GM04503 (cell line): ENCODE measurements at places on chromosomes 3 and 15.

DNA sequence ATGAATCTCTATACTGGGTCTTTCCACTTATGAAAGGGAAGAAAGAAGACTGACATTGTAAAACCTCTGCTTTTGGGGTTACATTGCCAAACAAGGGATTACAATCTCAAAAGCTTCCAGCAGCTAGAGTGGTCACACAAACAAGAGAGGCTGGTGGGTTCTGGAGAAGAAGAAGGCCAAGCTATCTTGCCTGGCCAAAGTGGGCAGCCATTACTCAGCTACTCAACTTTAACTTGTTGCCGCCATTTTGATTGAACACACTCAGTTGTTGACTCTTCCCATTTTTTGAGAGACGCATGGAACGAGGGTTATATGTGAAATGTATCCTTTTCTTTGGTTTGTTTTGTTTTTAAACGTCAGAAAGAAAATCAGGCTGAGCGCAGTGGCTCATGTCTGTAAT lies 50.9 kb downstream of the BHLHE40 start:
- no peak for DNase-seq

DNA sequence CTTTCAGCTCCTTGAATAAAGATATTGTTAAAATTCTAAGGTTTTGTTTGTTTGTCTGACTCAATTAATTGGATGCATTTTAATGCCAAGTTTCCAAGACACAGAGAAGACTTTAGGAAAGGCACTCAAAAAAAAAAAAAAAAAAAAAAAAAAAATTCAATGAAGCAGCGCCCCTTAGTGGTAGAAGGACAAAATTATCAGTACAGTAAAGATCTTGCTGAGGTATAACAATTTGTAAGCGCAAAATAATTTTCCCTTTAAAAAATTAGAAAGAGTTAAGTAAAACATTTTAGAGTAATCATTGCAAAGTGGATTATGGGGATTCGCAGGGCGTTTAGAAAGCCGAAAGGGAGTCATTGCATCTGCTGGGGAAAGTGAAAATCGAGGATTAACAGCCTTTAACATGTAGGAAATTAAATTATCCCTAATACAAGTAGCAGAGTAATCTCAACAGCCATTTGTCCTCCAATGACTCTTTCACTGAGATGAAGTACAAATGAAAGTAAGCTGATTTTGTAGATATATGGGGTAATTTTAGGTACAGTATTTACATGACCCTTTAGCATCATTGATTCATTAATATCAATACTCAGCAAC lies 5.8 kb upstream of the DIS3L start:
- no peak for DNase-seq

GRCh38 chr15:52784799-52785671 lies 5.1 kb downstream of the ONECUT1 start:
- no peak for DNase-seq

GRCh38 chr15:91953432-91953831 lies 99.9 kb downstream of the SLCO3A1 start:
- DNase-seq, result no peak

DNA sequence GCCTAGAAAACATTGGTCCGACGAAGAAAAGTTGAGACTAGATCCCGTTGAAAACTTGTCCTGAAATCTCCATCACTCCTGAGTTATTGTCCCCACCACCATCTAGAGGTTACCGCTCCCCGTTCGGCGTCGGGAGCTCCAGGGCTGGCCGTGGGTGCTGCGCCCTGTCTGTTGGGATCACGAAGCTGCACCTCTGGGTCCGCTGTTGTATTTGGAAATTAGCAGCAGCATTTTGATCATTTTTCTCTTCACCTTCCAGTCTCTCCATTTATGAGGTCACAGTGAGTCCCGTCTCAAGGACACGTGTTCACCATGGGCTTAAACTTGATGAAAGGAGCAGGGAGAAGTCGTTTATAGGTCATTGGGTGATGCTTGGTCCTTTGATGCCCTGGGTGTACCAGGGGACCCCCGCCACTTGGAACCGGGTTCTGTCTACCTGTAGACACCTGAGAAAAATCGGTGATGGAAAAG lies 565 bp downstream of the MANF start:
- no peak for DNase-seq

DNA sequence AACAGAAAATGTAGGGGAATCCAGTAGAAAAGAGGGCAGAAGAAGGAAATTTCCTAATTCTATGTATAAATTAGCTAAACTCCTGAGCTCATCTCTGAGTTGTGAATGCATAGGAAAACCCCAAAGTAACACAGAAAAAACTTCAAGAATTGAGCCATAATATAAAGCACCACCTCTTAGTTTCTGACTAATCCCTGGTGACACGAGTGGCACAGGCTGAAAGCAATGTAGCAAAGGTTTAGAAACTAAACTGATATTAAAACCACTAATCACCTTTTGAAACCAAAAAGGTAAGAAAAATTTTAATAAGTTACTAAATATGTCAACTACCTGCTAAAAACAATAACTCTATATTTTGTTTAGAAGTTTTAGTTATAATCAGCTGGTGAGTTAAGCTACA lies 255.6 kb upstream of the NECTIN3 start:
- DNase-seq, result no peak

DNA sequence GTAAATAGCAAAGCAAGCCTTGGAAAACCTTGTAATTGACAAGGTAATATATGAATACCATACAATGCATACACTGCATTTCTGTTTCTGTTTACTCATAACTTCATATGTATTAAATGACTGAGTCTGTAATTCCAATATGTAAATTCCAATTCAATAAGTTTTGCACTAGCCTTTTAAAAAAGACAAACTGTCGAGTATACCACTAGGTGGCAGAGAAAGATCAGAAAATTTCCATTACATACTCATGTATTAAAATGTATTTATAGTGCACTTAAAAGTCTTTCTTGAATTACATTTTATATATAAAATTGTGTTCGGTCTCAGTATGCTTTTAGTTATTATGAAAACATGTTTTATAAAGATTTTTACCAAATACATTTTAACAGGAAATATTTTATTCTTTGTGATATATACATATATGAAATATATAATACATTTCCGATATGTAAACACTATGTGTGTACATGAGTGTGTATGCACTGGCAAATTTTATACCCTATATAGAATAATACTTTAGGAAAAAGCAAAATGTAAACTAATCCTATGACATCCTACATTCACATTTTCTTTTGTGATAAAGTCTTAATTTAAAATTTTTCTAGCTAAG lies 216.8 kb downstream of the VGLL3 start:
- no peak for DNase-seq

DNA sequence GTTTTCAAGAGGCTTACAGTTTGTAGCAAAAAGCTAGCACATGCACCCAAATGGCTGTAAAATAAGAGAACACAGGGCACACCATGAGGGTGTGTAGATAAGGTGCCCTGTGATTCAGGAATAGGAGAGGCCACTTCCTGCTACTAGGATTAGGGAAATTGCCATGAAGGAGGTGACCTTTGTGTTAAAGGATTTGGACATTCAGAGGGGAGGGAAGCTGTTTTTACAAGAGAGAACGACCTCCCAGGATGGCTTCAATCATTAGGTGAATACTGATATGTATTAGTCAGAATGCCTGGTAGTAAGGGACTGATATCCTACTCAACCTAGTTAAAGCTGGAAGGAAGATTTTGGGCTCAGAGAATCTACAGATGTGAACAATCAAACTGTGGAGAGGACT lies 35.7 kb upstream of the ABHD17C start:
- DNase-seq, result no peak

GRCh38 chr15:75091814-75092213 lies 68.4 kb downstream of the PPCDC start:
- no peak for DNase-seq

DNA sequence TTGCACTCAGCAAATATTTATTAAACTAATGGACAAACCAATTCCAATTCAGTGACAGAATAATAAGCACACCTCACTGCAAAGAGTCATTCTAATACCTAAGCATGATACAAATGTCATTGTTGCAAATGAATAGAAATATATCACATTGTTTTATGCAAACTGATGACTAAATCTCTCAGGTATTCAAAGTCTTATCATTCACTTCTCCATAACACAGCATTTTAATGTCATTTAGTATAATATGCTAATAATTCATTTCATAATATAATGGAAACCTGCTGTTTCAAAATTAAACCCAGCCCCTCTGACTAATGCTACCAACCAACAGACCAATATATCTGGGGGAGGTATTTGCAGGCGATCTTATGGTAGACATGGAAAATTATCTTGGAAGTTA lies 71.8 kb downstream of the FGF7 start:
- DNase-seq, result no peak

- DNase-seq, result peak; percentile 90
These were observed 290.0 kb upstream of the PLSCR5 start for GRCh38 chr3:146895026-146895749.

GRCh38 chr3:41249318-41249717 lies 50.0 kb downstream of the CTNNB1 start:
- no peak for DNase-seq

DNA sequence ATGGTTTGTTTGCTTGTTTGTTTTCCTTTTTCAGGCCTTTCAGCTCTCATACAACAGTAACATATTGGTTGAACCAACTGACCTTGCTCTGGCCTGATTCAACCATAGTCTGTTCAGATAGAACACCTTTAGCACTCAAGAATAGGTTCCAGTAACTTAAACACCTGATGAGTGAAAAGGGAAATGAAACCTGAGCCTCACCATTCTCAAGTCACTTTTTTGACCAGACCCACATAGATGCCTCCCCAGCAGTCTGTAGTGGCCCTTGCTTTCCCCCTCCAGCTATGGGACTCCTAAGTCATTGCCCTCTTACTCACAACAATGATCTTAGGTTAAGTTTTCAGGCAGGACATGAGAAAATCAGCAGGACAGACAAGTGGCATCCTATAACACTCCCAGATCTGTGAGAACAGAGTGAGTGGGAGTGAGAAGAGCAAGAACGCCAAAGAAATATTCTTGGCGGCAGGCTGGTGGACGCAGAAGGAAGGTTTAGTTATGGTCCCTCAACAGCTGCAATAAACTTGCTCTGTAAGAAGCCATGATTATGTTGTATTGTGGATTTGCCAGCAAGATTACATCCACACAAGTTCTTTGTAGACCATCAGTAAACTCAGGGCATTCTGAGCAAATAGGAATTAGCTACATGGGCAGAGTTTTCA lies 367.5 kb downstream of the MECOM start:
- DNase-seq, result no peak

- no peak for DNase-seq
These were observed 68.0 kb downstream of the FNDC3B start for GRCh38 chr3:172107403-172107802.

GRCh38 chr3:127929818-127930413 lies 14.9 kb downstream of the KBTBD12 start:
- no peak for DNase-seq

DNA sequence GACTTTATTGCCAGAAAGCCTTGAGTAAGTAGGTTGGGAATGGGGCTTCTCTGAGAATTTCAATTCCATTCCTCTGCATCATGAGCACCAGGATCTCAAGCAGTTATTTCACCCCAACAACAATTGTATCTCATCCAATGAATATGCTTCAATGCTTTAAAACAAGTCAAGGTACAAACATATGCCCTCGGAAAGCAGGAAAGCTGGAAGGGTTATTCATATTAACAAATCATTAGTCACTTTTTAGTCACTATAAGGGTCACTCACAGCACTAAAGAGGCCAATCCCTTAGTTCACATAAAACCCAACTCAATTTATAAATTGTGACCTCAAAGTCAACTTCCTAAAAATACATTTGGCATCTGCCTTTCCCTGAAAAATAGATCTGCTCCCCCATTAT lies 16.2 kb downstream of the MB21D2 start:
- peak; percentile 97 for DNase-seq

DNA sequence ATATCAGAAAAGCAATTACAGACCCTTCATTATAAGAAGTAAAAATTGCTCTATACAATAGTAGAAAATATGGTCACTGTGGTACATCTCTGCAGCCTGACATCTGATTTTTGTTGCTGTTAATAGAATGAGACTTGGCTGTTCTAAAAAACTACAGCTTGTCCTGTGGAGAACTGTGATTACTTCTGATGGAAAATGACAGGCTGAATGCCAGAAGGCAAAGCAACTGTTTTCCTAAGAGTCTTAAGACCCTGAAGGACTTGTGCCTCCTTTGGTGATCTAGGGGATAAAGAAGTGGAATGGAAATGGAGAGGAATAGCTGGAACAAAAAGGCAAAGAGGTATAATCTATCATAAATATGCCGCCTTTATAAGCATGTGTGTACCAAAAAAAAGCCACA lies 314.8 kb downstream of the BCHE start:
- DNase-seq, result no peak
